Dermis lymphatic vessel endothelial cell (primary cell): ENCODE measurements at places on chromosomes 6 and 20. TPM values are rescaled to one million over a fixed set of nuclear protein-coding genes. Genes with fewer than 3 reads are reported as not detected.

Gene PRL
- not detected in 2 replicates for total RNA-seq

Gene MRPL14
- 52.3 and 62.1 TPM in 2 replicates for total RNA-seq

Gene KIF13A
- total RNA-seq, result 21.8 and 26.2 TPM in 2 replicates

Gene TGM2
- 227 and 334 TPM in 2 replicates for total RNA-seq

Gene PRDM1
- total RNA-seq, result 1.0 and 1.4 TPM in 2 replicates
